ENCODE measurements at places on chromosomes 16 and 17. TPM values are rescaled to one million over a fixed set of nuclear protein-coding genes. Genes with fewer than 3 reads are reported as not detected.
A peak's percentile ranks its signal among the peaks of the same experiment; 100 is the strongest.

DNA sequence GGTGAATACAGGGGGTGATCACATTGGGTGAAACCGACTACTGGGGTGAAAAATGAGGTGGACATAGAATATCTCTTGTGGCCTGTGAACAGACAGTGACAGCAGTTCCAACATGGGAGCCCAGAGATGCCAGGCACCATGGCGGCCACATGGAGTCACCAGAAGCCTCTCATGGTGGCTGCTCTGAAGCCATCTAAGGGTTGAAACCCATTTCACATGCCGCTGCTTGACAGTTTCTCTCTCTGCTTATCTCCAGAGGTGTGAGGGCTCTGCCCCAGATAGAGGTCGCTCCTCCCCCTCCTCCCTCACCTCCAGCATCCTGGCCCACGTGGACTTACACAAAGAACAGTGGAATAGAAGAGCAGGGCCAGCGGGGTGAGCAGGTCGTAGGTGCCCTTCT lies 37.9 kb upstream of the PIK3R6 start:
- no peaks in the 10 kb centered on the region for H3K36me3 ChIP-seq
- no peak overlapping the region for H3K4me3 ChIP-seq
- H3K27me3 ChIP-seq, result peaks cover 31% of the 10 kb centered on the region
- no peak for DNase-seq

DNA sequence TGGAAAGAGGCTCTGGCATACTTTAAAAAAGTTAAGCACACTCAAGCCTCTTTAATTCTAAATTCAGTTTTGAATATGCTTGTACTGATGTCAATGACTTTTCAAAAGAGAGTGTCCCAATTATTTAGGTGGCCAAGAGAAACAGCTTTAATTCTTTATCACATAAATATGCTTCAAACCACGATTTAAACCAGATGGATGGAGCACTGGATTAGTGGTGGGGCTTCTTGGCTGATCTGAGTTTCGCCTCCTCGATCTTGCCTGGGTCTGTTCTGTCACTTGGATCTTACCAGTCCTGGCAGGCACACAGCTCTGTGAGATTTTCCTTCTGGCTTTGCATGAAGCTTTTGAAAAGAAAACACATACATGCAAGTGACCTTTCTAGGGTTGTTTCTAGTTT lies 467.8 kb downstream of the MAF start:
- DNase-seq, result no peak
- H3K27ac ChIP-seq, result no peak overlapping the region
- H3K4me1 ChIP-seq, result no peaks in the 10 kb centered on the region
- H3K27me3 ChIP-seq, result no peaks in the 10 kb centered on the region
- no peaks in the 10 kb centered on the region for H3K36me3 ChIP-seq

DNA sequence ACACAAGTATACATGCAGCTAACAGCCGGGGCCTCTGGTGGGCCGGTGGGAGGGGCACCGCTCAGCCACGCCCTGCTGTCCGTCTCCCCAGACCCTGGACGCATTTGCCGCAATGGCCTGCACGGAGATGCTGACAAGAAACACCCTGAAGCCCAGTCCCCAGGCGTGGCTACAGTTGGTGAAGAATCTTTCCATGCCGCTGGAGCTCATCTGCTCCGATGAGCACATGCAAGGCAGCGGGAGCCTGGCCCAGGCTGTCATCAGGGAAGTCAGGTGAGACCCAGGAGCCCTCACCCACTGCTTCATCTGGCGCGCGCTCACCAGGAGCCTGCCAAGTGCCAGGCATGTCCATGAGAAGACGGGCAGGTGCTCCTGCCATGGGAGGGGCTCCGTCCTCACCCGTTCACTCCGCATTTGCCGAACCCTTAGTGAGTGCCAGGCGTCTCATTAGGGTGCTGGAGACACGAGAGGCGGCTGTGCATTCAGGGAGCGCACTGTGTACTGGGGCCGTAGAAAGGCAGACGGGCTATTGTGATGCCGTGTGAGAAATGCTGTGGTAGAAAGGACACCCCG lies 51.4 kb upstream of the ENDOV start:
- peaks cover 65% of the 10 kb centered on the region for H3K36me3 ChIP-seq
- no peaks in the 10 kb centered on the region for H3K27me3 ChIP-seq
- no peak for DNase-seq
- no peaks in the 10 kb centered on the region for H3K4me1 ChIP-seq
- H3K27ac ChIP-seq, result no peak overlapping the region

Gene PPM1E
- total RNA-seq, result not detected

GRCh38 chr17:13544292-13544691 lies 57.4 kb downstream of the HS3ST3A1 start:
- H3K4me1 ChIP-seq, result peaks cover 17% of the 10 kb centered on the region
- H3K27ac ChIP-seq, result peak overlapping the region; percentile 50
- H3K36me3 ChIP-seq, result peaks cover 9% of the 10 kb centered on the region
- no peak overlapping the region for H3K4me3 ChIP-seq

GRCh38 chr17:56994009-56994792 lies 16.3 kb downstream of the SCPEP1 start:
- H3K27me3 ChIP-seq, result no peaks in the 10 kb centered on the region
- peaks cover 20% of the 10 kb centered on the region for H3K4me1 ChIP-seq
- DNase-seq, result peak; percentile 94
- no peak overlapping the region for H3K27ac ChIP-seq

Gene FA2H
- 6.2 TPM for total RNA-seq

DNA sequence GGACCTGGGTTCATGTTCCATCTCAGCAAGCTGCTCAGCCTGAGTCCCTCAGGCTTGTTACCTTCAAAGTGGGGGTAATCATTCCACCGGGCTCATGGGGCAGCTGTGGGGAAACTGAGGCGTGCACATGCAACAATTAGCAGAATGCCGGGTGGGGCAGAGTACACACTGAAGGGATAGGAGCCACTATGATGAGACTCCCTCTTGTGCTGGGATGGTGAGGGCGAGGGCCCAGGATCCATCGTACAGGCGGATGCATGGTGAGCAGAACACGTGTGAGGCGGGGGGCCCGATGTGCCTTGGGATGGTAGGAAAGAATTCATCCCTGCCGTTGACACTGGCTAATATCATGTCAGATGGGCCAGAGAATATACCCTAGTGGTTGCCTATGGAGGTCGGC lies 25.5 kb upstream of the MAP3K14 start:
- H3K27ac ChIP-seq, result no peak overlapping the region
- H3K4me1 ChIP-seq, result no peaks in the 10 kb centered on the region
- no peaks in the 10 kb centered on the region for H3K36me3 ChIP-seq
- no peak overlapping the region for H3K4me3 ChIP-seq

Gene SLFN14
- total RNA-seq, result not detected

DNA sequence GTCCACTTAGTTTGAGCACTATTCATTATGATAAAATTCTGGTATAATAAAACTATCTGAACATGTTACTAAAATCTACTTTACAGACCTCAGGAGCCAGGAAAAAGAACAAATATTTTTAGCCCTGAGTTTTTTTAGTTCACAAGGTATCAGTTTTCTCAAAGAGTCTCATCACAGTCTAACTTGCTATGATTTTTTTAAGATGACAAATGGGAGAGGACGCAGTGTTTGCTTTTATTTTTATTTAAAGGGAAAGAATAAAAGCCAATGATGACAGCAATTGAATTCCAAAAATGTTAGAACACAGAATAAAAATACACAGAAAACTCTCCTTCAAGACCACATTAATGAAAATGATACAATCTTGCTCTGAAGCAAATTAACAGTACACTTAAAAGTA lies 7.4 kb downstream of the MED13 start:
- H3K27me3 ChIP-seq, result no peaks in the 10 kb centered on the region
- peaks cover 12% of the 10 kb centered on the region for H3K4me1 ChIP-seq
- no peak overlapping the region for H3K27ac ChIP-seq

Gene TBC1D3K
- not detected for total RNA-seq

GRCh38 chr17:82257473-82257872 lies 16.0 kb downstream of the CSNK1D start:
- no peak for DNase-seq
- peaks cover 82% of the 10 kb centered on the region for H3K36me3 ChIP-seq
- no peak overlapping the region for H3K27ac ChIP-seq
- H3K27me3 ChIP-seq, result no peaks in the 10 kb centered on the region
- H3K4me1 ChIP-seq, result no peaks in the 10 kb centered on the region

- peaks cover 5% of the 10 kb centered on the region for H3K4me1 ChIP-seq
- peak; percentile 49 for DNase-seq
- H3K4me3 ChIP-seq, result no peak overlapping the region
- H3K27ac ChIP-seq, result no peak overlapping the region
- H3K27me3 ChIP-seq, result peaks cover 30% of the 10 kb centered on the region
Measured at GRCh38 chr17:74190807-74191406, 12.6 kb upstream of the RPL38 start.

DNA sequence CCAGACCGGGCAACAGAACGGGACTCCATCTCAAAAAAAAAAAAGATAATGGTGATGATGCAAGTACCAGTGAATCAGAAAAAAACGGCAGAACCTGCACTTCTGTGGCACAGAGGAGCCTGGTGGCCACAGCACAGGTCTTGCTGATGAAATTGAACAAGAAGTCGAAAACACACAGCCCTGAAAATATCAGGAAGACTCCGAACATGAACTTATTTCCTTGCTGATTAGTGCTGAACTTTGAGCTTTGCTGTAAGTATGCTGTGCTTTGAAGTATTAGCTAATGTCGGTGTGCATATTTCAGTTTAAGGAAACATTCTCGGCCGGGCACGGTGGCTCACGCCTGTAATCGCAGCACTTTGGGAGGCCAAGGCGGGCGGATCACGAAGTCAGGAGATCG lies 10.9 kb upstream of the MYO15B start:
- H3K27ac ChIP-seq, result no peak overlapping the region
- no peak overlapping the region for H3K4me3 ChIP-seq
- no peaks in the 10 kb centered on the region for H3K4me1 ChIP-seq
- no peak for DNase-seq

DNA sequence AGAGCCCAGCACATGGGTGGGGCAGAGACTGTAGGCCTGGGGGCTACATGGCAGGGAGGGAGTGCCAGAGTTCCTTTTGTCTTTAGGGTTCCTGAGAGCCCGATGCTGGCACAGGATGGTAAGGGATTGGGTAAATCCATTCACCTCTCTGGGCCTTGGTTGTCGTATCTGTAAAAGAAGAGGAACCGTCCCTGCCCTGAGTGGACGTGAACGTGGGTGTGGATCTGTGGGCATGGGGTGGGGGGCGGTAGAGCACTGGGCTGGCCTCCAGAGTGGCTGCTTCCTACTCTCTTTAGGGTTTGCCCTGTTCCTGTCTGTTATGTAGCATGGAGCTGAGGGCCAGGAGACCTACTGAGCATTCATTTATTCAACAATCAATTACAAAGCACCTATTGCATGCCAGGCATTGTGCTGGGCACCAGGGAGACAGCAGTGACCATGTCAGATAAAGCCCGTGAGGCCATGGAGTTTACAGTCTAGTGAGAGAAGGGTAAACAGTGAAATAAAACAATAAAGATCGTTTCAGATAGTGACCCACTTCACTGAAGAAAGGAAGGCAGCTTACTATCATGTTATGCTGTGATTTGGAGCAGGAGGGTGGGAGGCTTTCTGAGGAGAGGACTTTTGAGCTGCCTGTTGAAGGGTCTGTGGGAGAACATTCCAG lies 13.1 kb upstream of the TCAP start:
- DNase-seq, result no peak
- no peaks in the 10 kb centered on the region for H3K4me1 ChIP-seq
- no peak overlapping the region for H3K4me3 ChIP-seq
- H3K27ac ChIP-seq, result no peak overlapping the region

Data from PC-3 (cell line).